ENCODE measurements at places on chromosomes 7 and 10.

DNA sequence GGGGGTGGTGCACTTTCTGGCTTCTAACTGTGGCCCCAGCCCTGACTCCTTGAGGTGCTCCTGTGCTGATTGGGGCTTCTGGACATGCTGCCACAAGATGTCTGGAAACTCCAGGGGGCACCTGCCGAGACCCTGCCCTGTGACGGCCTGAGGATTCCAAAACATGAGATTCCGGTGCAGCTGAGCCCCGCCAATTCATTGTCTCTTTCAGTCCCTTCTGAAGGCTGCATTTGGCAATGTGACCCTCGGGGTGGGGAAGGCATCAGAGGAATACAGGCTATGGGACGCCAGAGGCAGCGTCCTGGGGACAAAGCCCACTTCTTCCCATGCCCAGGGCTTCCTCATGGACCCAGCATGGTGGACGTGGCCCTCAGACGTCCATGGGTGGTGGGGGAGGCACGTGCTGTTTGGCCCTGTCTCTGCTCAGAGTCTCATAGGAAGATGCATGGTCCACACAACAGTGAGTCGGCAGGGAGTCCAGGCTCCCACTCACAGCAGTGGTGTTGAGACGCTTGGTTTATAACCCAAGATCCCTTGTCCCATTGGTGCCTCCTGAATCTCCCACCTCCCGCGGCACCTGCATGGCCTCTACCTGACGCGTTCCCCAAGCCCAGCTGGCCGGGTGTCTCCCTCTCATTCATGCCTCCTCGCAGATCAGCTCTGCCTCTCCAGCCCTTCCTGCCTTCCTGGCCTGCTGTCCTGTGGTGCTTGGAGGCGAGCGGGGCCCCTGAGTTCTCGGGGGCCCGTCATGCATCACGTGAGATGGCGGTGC lies 129.9 kb downstream of the WDR37 start:
- no peak for DNase-seq

GRCh38 chr10:42999385-43000020 lies 77.4 kb upstream of the RET start:
- peak; percentile 9 for DNase-seq

DNA sequence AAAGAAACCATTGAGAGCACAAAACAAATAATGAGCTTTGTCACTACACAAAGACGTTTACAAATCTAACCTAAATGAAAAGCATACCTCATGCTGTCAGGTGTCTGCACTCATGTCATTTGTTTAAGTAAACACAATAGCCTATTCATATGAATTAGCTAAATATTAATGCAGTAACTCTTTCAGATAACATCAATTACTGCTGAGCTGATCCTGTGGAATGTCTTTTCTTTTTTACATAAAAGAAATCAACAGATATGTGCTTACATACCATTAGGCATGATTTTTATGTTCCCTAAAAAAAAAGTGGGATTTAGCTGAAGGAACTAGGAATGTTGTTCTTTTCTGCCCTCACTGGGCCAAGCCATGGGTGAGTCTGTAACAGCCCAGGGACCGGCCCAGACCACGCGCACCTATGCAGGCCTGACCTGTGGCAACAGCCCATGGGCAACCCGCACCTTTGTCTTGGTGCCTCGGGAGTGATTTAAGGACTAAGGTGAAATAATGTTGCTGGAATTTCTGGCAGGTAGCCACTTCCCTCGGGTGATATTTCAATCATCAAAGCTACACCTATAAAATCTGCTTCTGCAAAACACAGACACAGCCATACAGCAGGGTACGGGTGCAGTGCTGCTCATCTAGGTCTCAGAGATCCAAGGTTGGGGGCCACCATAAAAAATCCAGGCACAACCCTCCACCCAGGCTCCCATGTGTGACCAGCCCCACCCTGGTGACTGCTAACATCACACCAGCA lies 44.6 kb downstream of the FGFR2 start:
- DNase-seq: no peak

GRCh38 chr10:29257106-29257783 lies 31.6 kb upstream of the LYZL1 start:
- DNase-seq: no peak

DNA sequence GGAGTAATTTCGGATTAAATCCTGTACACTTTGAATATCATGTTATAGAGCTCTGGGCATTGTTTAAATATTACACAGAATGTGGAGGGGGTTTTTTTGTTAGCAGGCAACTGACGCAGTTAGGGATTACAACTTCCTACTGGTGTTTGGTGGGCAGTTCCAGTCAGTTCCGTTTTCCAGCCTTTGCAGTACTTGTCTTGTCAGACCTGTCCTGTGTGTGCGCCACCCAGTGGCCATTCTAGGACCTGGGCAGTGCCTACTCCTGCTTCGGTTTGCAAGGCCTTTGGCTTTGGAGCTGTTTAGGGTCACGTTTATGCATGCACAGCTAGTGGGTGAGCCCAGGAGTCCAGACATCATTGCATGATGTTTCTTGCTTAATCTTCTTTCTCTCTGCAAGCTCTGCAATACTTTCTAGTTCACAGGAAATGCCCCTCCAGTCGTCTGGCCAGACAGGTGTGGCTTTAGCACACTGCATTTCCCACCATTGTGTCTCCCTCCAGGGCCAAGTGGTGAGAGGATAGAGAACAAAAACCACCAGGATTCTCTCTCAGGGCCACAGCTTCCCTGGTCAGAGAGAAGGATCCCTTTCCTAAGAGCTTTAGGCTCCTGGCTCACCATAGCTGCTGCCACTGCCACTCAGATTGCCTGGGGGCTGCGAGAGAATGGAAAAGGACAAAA lies 96.5 kb upstream of the TARP start:
- DNase-seq: no peak

Data from GM12892 (cell line).